Prostate gland (tissue), 2 donors: ENCODE measurements at places on chromosomes 5 and 9.

DNA sequence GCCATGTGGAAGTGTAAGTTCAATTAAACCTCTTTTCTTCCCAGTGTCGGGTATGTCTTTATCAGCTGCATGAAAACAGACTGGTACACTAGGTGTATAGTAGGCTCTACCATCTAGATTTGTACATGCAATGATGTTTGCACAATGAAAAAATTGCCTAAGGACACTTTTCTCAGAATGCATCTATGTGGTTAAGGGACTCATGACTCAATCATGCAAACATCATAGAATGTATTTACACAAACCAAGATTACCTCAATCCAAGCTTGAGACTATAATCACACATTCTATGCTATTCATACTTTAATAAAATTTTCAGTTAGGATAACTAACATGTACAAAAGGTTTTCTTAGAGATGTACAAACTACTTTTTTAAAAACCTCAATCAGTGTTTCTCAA is 1164.5 kb downstream of the CDH12 start:
- no peak for DNase-seq

DNA sequence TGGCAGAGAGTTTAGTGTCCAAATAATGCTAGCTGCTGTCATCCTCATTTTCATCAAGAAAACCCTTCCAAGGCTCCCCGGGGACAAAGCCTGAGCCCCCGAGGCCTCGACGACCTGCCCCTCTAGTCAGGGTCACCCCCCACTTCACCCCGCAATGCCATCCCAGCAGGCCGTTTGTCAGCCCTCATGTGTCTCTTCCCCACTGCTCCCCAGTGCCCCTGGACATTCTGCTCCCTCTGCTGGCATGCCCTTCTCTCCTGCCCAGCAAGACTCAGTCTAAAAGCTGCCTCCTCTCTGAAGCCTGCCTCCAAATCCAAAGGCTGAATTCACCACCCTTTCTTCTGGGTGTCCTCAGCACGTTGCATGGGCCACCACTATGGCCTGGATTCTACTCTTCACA is 59.3 kb downstream of the PAX5 start:
- DNase-seq = no peak

DNA sequence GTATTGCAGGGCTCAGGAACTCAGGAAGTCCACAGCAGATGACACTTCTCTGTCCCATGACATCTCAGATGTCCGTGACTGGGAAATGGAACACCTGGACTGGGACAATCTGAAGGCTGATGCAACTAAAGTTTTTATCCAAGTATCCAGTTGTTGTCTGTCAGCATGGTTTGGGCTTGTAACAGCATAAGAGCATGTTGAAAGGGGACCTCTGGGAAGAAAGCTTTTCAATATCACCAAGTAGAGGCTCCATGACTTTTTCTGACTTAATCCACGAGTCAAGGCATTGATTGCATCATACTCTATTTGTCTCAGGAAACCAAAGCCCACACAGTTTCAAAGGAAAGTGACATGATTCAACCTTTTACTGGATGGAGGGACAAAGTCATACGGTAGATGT is 807.7 kb downstream of the MTRR start:
- DNase-seq = no peak

GRCh38 chr5:131794586-131794985 is 2.2 kb downstream of the FNIP1 start:
- no peak for DNase-seq

- DNase-seq = no peak
Observed at GRCh38 chr9:129509533-129509928, 111.4 kb downstream of the C9orf50 start.

- DNase-seq = no peak
Observed at GRCh38 chr9:130579738-130580463, 524 bp downstream of the FUBP3 start.

DNA sequence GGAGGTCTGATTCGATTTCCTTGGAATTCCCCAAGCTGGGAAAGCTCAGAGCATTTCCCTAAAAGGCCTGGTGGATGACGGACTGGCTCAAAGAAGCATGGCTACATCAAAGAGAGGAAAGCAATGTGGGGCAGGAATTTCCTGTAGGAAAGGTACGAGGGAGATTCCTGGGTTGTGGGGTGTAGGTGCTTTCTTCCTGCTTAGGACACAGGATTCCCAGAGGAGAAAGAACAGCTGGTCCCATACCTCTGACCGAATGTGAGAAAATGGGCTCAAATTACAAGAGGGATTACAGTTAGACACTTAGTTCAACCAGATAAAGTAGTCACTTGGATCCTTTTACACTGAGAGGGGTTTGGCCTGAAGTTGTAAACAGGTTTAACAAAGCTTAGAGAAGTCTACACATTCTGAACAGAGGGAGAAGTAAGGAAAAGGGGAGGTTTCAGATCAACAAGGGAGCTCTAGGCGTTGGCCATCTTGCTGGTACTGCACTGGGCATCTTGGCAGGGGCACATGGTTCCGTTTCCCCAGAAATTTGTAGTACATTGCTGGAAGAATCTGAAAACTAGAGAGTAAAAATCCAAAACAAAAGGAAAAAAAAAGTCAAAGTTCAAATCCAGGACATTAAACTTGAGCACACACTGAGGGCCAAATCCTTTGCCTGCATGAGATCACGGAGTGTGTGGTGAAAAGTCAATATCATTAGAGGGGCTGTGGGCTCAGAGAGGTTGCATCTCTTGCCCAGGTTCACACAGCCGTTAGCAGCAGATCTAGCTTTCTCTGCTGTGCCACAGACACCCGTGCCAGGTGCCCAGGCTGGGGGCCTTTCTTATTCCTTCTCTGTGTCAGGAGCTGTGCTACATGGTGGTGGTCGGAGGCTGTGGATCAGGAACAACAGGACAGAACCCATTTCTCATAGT is 171.3 kb downstream of the RGS3 start:
- no peak for DNase-seq

DNA sequence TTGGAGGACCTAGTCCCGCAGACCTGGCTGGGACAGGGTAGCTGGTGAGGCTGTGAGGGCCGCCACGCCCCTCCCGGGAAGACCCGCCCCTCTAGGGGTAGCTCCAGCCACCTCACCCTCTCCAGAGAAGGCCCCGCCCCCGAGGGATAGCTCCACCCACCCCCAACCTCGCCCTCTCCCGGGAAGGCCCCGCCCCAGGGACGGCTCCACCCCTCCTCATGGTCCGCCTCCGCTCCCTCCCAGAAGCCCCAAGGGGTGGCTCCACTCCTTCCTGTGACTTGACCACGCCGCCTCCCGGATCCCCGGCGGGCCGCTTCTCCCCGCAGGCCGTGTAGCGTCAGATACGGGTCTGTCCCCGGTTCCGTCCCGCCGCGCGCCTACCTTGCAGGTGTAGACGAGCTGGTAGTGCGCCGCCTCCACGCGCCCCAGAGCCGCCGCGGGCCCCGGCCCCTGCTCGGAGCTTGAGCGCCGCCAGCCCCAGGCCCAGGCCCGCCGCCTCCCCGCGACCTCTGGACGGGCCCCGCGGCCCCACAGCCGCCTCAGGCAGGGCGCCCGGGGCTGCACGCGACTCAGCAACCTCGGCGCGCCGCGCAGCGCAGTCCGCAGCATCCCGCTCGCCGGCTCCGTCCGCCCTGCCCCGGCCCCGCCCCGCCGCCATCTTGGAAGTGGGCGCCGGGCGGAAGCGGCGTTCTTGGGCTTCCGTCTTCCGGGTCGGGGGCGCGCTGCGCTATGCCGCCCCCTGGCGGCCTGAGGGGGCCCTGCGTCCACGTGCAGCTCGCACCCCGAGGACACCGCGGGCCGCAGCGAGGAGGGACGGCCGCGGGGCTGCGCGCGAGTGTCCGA is at the start of gene DNLZ:
TSS of gene DNLZ (minus strand) at position 639 of the 843 bp plus-strand sequence. CDS start at position 609, 30 bp downstream.
- DNase-seq = peak; percentile 95

DNA sequence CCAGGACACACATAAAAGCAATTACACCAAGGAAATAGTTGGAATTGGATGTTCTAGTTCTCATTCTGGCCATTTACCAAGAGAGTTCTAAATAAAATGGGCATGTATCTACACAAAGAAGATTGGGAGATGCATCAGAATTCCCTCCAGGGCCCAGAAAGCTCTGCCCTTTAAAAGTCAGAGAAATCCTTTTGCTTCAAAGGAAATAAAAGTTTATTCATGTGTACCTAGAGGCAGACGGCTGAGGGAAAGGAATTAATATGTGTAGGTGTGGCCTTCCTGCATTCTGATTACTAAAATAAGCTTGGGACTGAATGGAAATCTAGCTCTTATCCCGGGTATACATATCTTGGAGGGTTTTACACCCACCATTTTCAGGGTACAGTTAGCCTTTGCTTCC is 719.4 kb downstream of the SEMA5A start:
- DNase-seq = no peak

DNA sequence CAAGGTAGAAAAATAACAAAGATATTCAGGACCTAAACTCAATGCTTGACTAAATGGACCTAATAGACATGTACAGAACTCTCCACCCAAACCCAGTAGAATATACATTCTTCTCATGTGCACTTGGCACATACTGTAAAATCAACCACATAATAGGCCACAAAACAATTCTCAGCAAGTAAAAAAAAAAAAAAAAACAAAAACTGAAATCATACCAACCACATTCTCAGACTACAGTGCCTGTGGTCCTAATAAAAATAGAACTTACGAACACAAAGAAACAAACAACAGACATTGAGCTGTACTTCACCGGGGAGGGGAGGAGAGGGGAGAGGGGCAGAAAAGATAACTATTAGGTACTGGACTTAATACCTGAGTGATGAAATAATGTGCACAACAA is 114.1 kb upstream of the CD180 start:
- no peak for DNase-seq

DNA sequence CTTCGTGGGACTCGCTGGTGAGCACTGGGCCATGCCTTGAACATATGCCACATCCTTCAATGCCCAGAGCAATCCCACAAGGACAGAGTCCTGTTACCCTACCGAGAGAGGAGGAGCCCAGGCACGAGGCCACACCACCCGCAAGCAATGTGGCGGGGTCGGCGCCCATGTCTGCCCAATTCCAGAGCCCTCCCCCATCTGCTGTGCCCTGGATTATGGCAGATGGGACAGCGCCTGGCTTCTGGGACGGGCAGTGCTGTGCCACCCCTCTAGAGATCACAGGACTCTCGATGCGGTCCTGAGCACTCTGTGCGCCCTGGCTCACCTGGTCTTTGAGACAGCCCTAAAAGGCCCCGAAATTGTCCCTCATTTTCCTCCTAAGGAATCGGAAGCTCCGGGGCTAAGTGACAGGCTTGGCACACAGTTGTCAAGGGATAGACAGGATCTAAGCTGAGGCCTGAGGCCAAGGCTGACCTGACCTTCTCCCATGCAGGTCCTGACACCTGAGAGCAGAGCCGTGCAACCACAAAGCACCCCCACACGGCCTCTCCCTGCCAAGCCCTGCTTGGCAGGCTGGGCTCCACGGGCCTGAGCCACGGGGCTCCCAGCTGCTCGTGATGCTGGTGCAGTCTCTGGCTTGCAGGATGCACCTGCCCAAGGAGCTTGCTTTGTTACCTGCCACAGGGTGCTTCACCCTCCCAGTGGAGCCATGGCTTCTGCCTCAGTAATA is 48.8 kb downstream of the PRRT1B start:
- DNase-seq = no peak

- DNase-seq = no peak
Observed at GRCh38 chr5:78959767-78960166, 25.3 kb downstream of the ARSB start.

DNA sequence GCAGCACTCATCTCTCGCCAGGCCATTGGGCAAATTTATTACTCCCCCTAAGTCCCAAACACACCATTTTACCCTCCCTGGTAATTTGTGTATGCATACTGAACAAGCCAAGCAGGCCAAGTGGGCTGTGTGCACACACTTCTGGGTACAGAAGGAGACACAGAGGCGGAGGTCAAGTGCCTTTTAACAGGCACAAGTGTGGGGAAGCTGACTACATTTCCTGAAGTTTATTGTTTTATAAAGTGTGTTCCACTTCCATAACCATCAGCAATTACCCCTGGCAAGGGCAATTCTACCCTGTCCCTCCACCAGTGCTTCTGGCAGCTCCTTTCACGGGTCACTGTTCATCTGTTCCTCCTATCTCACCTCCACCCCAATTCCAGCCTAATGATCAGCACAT is 93.9 kb downstream of the SETX start:
- DNase-seq = no peak

- no peak for DNase-seq
Observed at GRCh38 chr9:88746743-88747398, 211.9 kb downstream of the NXNL2 start.

- DNase-seq = peak; percentile 54
Observed at GRCh38 chr9:117644133-117644931, 59.9 kb upstream of the TLR4 start.

DNA sequence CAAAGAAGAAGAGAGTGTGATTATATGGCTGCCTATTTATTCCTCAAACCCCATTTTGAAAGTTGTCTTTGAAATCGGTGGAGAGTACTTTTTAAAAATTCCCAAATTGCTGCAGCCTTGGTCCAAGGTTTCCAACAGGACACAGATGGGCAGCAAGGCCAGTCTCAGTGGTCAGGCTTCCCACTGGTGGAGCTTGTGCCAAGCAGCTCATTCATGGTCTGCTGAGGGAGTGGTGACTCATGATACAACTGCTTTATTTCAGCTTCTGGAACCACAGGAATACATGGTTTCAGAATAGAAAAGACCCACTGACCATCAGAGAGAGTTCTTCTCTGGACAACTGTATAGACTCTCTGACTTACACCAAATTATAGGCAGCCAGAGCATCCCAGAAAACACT is 673.1 kb upstream of the KLF4 start:
- no peak for DNase-seq

DNA sequence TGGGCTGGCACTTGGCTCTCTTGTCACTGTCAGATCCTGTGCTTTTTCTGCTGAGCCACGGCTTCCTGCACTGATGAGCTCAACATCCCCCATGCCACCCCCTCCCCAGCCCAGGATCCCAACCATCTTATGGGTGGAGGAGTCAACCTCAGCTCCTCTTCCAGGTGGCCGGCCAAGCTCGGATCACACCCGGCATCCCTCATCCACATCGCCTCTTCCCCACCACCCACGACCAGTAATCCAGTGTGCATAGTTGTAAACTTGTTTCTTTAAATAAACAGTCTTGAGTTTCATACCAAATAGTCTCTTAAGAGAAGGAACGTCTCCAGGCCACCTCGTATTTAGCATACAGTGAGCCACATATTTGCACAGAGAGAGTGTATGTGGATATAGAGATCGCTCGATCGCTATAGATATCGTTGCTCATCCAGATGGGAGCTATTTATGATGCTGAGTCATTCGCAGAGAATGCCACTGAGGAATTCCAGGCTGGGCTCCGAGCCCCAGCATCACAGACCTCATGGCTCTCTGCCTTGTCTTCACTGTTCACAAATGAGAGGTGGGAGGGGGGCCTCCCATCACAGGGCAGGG is 61.8 kb upstream of the CPLX2 start:
- DNase-seq = no peak

DNA sequence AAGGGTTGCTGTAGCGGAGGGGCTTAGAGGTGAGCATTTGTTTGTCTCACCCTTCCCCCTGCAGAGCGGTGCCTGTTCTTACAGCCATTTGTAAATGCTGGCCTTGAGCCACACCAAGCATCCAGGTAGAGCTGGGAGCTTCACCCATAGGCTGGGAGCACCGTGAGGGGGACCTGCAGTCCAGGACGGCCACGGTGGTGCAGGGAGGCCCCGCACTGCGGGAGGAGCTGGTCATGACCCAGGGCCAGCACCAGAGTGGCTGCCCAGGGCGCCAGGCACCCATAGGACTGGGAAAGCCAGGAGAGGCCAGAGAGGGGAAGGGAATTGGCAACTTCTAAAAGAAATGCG is 197.3 kb upstream of the ADAMTS16 start:
- DNase-seq = no peak
